ENCODE measurements at places on chromosomes 6 and 20. TPM values are rescaled to one million over a fixed set of nuclear protein-coding genes. Genes with fewer than 3 reads are reported as not detected.

Gene UBE2J1
- 78.8 TPM for total RNA-seq

Gene RIMS1
- 1.8 TPM for total RNA-seq

Gene PTCHD4
- total RNA-seq, result 11.4 TPM

Gene OR2J3
- total RNA-seq, result not detected

Gene CLIC5
- total RNA-seq, result 0.14 TPM

Gene ESR1
- 0.05 TPM for total RNA-seq

Gene FNDC11
- 0.20 TPM for total RNA-seq

Gene TINAG
- not detected for total RNA-seq

Gene NKX2-4
- not detected for total RNA-seq

Gene TNF
- total RNA-seq, result 0.79 TPM

Gene TRIM40
- not detected for total RNA-seq

Gene SNAI1
- 9.1 TPM for total RNA-seq

Gene GPX6
- total RNA-seq, result not detected

Gene SPATA2
- 7.3 TPM for total RNA-seq

Gene C20orf144
- total RNA-seq, result not detected

Gene CRIP3
- not detected for total RNA-seq

Gene SAMD10
- 4.3 TPM for total RNA-seq

Gene RAET1L
- total RNA-seq, result not detected

Gene OR2B6
- total RNA-seq, result not detected

Gene TUBB2B
- total RNA-seq, result 144 TPM

Gene INSM1
- total RNA-seq, result not detected

Gene TBX18
- total RNA-seq, result 12.2 TPM

Gene SIRPG
- not detected for total RNA-seq
